ENCODE measurements at places on chromosomes 2 and 18.

- peak; percentile 10 for DNase-seq
Observed at GRCh38 chr2:202377207-202377761, 1.2 kb downstream of the BMPR2 start.

DNA sequence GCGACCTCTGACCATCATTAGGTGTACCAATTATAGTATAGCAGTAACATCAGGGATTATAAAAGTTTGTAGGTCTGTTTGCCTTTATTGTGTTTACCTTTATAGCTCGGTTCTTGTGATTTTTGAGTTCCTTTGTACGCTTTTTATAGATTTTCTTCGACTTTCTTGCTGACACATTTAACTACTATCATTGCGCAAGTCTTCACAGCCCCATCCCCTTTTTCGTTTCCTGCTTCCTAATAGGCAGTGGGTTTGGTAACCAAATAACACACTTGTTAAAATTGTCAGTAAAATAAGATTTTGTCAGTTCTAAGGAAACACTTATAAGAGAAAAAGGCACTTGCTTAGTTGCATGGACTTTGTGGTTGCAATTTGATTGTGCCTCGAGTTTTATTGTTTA lies 541.5 kb downstream of the LRP1B start:
- DNase-seq, result no peak

- no peak for DNase-seq
Observed at GRCh38 chr18:46609048-46609447, 48.0 kb downstream of the LOXHD1 start.

GRCh38 chr2:23425885-23426262 lies 40.9 kb downstream of the KLHL29 start:
- DNase-seq, result no peak

- no peak for DNase-seq
Observed at GRCh38 chr18:46215902-46216723, 111.9 kb downstream of the HAUS1 start.

DNA sequence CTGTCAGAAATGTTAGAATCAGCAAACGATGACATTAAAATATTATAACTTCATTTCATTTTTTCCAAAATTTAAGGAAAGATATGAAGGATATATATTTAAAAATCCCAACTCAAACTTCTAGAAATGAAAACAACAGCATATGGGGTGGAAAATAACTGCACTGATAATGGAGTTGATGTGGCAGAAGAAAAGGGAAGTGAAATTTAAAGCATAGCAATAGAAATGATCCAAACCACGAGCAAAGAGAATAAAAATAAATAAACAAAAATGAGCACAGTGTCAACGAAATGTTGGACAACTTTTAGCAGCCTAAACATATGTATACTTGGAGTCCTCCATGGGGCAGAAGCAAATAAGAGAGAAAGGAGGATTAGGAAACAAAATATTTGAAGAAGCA lies 280.2 kb downstream of the KCNJ3 start:
- no peak for DNase-seq

- DNase-seq, result no peak
Observed at GRCh38 chr18:70405052-70405451, 116.2 kb downstream of the SOCS6 start.

DNA sequence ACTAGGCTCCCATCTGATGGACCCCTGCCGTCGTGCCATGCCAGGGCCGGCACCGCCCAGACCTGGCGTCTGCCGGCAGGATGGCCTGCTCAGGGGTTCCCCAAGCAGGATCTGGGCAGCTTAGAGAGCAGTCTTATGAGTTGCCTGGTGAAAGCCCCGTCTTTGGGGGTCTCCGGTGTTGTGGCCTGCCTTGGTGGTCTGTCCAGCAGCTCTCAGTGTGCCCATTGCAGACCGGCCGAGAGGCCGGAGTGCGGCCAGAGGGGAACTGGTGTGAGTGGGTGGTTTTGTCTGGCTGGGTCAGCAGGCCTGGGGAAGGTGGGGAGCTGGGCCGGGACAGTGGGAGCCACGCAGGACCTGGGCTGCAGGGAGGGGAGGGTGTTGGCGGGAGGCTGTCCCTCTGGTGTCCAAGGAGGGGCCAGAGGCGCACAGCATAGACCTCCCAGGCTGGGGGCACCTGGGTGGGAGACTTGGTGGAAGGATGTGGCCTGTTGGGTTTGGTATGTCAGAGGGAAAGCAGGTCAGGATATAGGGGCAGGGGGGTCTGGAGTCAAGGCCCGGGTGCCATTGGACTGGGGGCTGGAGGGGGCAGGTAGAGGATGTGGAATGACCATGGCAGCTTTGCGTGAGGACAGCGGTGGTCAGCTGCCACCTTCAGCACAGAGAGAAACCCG lies 16.5 kb downstream of the GPC1 start:
- no peak for DNase-seq

DNA sequence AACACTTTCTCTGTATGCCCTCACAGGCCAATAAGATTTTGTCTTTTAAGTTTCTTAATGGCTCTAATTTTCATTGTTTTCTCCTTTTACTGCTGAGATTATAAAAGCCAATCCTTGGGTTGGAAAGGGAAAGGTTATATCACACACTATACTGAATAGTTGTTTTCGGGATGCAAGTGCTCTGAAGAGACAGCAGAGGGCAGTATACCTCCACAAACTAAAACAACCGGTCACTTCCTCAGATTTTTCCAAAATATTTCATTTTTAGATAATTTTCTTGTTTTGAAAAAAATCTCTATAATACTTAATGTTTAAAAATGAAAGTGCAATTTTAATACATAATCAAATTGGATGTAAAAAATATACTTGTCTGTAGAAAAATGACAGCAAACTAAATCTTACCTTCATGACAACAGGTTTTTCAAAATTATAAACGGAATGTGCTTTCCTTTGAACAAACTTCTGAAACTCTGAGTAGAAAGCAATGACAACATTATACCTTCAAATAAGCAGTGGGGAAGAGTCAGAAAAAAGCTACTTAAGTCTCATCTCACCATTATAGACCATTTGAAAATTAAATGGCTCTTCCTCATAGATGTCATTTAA lies 82.7 kb downstream of the ORC4 start:
- no peak for DNase-seq

- no peak for DNase-seq
Observed at GRCh38 chr2:16322308-16323125, 343.1 kb downstream of the CYRIA start.

DNA sequence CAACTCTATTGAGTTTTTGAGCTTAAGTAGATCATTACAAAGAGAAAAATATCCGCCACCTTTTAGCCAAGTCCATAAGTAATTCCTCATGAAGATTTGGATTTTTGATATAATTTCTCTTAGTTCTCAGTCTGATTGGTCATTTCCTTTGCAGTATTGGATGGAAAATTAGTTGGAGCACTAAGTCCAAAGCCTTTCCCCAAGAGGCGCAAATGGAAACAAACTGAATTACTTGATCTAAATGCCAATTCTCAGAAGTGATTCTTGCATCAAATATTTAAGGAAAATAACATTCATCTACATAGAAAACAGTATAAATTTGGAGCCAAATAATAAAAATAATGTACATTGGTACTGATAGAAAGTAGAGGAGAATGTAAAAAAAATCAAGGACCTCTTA lies 115.6 kb downstream of the CACNB4 start:
- DNase-seq, result no peak

DNA sequence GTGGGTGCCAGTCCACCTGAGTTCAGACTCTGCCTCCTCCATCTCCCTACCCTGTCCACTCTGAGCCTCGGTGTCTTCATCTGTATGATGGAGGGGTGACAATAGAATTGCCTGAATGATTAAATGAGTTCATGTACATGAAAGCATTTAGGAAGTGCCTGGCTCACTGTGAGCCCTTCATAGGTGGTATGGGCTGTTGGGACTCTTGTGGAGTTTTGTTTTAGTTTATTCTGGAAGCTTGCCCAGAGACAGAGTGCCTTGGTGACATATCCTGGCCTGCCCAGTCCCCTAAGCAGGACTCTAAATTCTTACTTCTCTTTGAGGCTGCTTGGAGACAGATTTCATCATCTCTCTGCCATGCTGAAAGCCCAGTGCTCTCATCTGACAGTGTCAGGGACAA lies 24.5 kb upstream of the GIGYF2 start:
- DNase-seq, result no peak

- no peak for DNase-seq
Observed at GRCh38 chr2:134218930-134219658, 34.8 kb upstream of the MGAT5 start.

GRCh38 chr2:59868981-59869380 lies 684.5 kb downstream of the BCL11A start:
- DNase-seq, result no peak

DNA sequence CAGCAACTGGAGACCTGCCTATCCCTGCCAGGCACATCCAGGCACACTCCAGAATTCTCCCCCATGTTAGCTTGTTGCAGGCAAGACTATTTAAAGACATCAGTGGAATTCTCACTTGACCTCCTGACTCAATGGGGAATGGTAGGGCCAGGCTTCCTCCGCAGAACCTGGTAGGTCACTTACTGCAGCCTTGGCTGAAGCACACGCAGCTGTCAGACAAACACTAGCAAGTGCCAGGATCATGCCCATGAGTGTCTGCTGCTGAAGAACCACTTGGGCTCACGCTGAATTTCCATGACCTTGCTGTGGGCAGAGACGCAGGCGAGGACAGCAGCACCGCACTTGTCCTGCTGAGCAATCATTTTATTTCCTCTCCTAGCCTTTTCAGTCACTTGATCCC lies 3.2 kb downstream of the LRRC30 start:
- DNase-seq, result no peak

DNA sequence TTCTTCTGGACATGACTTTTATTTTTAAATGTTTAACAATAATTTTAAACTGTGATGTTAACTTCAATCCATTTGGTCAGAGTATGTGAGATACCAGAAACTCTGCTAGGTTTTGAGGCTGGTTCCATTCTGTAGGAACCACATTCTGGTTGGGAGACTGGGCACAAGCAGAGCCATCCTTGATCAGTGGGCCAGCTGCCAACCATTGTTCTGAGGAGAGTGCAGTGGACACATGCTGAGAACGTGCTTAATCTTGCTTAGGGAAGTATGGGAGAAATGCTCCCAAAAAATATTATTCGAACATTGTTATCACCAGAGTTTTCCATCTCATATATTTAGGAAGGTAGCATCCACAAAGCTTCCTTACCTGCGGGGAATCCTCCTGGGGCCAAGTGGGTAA lies 155.8 kb downstream of the RTN4 start:
- no peak for DNase-seq

DNA sequence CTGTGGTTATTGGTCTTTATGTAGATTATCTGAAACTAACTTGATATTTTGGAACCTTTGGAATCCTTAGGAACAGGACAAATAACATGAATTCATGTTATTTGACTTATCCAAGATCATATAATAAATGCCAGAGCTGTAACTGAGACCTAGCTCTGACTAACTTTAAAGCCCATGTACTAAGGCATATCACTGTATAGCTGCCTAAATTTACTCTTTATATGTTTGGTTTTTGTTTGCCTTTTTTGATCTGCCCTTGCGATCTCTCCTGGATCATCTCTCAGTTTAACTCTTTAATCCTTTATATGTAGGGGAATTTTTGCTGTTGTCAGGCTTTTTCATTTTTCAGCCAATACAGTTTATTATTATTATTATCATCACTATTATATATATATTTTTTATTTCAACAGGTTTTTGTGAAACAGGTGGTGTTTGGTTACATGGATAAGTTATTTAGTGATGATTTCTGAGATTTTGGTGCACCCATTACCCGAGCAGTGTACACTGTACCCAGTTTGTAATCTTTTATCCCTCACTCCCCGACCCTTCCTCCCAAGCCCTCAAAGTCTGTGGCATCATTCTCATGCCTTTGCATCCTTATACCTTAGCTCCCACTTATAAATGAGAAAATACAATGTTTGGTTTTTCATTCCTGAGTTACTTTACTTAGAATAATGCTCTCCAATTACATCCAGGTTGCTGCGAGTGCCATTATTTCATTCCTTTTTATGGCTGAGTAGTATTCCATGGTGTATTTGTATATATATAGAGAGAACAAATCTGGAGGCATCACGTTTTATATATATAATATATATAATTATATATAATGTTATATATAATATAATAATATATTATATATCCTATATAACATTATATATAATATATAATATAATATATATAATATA lies 48.9 kb downstream of the APLF start:
- no peak for DNase-seq

- no peak for DNase-seq
Observed at GRCh38 chr2:33583194-33583938, 15.7 kb downstream of the FAM98A start.

GRCh38 chr2:169393068-169393590 lies 30.8 kb upstream of the LRP2 start:
- DNase-seq, result no peak

GRCh38 chr18:29250259-29250658 lies 1073.3 kb upstream of the CDH2 start:
- DNase-seq, result no peak

GRCh38 chr2:146997488-146997887 lies 847.3 kb upstream of the ACVR2A start:
- no peak for DNase-seq

- DNase-seq, result no peak
Observed at GRCh38 chr2:45869165-45869501, 217.7 kb downstream of the PRKCE start.

- no peak for DNase-seq
Observed at GRCh38 chr2:214130114-214130513, 280.7 kb upstream of the VWC2L start.

DNA sequence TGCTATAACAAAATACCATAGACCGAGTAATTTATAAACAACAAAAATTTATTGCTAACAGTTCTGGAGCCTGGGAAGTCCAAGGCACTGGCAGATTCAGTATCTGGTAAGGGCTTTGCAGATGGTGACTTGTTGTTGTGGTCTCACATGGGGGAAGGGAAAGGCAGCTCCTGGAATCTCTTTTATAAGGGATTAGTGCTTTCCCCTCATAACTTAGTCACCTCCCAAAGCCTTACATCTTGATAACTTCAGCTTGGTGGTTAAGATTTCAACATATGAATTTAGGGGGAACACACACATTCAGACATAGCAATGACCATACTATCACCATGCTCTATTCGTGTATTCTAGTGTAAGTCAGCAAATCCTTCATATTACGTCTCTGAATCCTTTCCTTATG lies 447.6 kb upstream of the TCF4 start:
- no peak for DNase-seq

GRCh38 chr18:24915547-24915946 lies 436.4 kb downstream of the ZNF521 start:
- no peak for DNase-seq

GRCh38 chr2:62202019-62202722 lies 6.3 kb downstream of the B3GNT2 start:
- no peak for DNase-seq

- DNase-seq, result no peak
Observed at GRCh38 chr2:47344890-47345589, 57.9 kb upstream of the MSH2 start.

DNA sequence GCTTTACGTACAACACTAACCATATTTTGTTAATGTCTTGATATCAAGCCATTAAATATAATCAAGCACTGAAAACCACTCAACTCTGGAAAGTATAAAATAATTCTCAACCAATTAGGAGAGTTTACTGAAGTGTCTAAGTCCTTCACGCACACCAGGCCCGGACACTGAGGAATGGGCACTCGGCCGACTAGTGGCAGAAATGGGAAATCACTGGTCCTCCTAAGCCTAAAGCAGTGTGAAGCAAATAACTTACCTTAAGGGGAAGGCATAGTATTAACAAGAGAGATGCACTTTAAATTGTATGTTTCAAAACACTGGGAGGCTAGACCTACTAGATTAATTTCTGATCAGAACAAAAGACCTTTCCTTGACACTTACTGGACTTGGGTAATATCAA lies 45.7 kb downstream of the FAM210A start:
- DNase-seq, result no peak

- DNase-seq, result no peak
Observed at GRCh38 chr2:181781078-181781786, 100.9 kb upstream of the NEUROD1 start.
